ENCODE measurements at places on chromosomes 11 and 22.

DNA sequence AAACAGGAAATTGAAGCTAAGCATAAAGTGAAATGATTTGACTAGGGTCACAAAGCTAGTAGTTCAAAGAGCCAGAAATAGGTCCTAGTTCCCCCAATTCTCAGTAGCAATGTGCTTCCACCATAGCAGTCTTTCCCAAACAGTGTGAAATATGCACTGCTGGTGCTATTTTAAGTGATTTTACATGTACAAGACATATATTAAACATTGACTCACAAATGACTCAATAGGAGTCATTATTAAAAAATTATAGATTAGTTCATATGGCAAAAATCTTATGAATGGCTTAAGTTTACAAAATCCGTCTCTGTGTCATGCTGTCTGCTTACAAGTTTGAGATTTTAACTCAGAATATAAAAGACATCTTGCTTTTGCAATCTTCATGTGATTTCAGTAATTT is 21.4 kb downstream of the KIF18A start:
- DNase-seq, result peak; percentile 68

DNA sequence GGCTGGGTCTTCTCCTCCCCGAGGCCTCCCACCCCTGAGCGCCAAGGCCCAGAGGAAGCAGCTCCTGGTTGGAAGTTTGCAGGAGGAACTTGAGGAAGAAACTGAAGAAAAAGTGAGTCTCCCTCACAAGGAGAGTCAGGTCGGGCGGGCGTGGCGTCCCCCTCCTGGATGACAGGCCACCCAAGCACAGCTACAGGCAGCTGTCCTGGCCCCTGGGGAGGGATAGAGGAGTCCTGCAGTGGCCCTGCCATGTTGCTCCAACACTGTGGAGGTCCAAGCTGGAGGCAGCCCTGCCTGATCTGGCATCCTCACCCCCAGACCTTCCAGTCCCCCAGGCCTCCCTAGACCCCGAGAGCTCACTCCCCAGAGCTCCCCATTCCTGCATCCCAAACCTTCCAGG is 1150.1 kb downstream of the BRD1 start:
- no peak for DNase-seq

DNA sequence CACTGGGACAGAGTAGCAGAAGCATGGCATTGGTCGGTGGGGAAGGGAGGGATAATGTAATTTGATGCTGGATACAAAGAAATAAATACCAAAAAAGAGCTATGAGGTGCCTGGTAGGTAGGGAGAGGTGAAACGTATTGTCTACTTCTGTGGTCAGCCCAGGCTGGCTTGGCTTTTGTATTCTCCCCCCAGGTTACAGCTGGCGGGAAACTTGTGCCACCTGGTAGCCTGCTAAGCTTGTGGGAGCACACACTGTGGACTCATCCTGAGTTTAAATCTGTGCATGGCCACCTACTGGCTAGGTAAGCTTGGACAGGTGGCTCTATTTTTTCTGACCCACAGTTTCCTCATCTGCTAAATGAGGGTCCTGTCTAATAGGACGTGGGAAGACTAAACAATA is 165.2 kb upstream of the E2F8 start:
- no peak for DNase-seq

DNA sequence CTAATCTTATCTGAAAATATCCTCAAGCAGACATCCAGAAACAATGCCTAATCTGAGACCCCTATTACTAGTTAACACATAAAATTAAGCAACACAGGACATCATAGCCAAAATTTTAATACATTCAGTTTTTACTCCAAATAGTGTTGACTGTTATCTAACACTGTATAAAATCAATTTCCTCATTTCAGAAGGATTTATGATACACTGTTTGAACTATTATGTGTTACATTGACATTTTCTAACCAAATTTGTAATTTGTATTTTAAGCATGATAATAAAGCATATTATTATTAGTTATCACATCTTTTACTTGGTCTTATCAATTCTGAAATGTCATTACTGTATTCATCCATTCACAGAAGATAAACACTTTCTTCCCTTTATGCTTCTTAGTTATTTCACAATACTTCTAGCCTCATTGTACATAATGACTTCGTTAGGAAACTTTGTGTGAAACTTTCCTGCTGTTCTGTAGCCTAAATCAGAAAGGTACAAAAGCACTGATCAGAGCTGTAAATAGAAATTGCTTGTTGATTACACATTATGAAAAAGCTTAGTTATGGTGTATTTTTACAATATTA is 1248.9 kb downstream of the JRKL start:
- no peak for DNase-seq

DNA sequence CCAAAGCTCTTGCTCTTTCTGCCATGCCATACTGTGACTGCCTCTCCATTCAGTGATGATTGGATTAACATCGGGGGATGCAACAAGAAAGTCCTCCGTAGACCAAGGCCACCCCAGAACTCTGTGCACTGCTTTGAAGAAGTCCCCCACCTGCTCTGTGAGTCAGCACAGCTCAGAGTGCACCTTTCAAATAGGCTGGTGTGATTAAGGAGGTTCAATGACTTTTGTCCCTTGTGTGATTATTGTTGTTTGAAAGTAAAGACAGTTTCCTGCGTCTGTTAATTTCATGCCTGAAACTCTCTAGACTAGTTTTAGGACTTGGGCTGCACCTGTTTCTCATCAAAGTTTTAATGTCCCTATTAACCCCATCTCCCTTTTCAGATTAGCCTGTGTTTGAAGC is 33.0 kb upstream of the DBX1 start:
- DNase-seq, result no peak

DNA sequence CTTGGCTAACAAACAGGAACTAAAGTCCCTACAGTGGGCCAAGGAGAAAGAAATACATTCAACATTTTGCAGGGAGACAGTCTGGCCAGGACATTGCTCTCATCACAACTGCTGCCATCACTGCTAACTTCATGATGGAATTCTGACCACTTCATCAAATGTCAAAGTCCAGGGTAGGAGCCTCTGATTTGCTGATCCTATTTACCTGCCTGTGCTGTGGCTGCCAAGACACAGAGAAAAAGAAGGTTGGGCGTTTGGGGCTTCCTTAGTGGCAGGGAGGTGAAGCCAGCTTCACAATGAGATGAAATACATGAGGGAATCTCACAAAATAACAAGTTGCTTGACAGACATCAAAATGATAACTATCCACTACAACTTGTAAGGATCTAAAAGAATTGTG is 343.9 kb upstream of the CADM1 start:
- no peak for DNase-seq

DNA sequence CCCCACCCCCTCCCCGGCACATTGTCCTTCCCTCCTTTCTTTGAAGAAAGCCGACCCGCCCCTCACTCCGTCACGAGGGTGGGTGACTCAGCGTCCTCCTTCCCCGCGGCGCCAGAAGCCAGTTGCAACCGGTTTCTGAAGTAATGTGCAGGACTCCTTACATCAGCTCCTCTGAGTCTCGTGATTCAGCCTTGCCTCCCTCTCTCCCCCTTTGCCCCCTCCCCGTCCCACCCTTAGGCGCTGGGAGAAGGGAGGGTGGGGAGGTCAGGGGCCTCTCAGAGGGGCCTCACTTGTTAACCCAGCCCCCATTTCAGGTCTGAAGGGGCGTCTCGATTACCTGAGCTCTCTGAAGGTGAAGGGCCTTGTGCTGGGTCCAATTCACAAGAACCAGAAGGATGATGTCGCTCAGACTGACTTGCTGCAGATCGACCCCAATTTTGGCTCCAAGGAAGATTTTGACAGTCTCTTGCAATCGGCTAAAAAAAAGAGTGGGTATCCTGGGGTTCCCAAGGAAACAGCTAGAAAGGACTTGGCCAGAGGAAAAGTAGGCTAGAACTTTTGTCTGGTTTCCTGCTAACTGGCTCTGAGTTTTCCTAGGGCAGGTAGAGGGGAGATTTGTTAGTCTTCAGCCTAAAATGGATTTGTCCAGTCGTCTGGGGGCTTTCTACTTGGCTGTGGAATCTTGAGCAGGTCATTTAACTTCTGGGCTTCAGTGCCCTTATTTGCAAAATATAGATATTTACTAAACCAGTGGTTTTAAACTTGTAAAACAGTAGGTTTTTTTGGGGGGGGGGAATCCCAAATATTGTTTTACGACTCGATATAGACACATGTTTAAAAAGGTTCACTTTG is 1.1 kb downstream of the SLC3A2 start:
- DNase-seq, result peak; percentile 97

DNA sequence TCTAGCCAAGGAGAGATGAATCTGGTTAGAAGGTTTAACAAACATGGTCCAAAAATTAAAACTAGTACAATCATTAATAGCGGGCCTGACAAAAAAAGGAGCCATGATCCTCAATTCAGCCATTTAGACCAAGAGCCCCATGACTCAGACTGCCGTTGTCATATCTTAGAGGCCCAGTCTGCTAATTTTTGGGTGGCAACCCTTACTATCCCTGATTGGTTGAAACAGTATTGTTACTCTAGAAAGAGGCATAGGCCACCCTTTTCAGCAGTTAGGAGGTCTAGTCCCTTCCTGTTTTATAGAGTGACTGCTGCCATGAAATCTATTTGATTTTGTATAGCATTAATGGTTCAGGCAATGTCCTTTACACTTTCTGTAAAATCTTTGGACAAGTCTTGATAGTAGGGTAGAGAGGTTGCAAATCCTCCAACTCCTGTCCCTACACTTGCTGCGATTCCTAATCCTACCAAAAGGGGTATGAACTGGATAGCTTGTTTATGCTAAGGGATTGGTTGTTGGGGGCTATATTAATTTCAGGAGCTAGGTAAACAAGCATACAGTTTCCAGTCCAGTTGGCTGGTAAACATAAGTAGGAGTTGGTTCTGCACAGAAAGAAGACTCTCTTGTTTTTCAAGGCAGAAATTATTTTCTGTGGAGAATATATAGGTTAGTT is 1056.3 kb upstream of the CNTN5 start:
- DNase-seq, result no peak

Data from fibroblast of skin of left quadriceps (primary cell).